Panc1 (cell line): ENCODE measurements at places on chromosomes 3 and 15. TPM values are rescaled to one million over a fixed set of nuclear protein-coding genes. Genes with fewer than 3 reads are reported as not detected.

DNA sequence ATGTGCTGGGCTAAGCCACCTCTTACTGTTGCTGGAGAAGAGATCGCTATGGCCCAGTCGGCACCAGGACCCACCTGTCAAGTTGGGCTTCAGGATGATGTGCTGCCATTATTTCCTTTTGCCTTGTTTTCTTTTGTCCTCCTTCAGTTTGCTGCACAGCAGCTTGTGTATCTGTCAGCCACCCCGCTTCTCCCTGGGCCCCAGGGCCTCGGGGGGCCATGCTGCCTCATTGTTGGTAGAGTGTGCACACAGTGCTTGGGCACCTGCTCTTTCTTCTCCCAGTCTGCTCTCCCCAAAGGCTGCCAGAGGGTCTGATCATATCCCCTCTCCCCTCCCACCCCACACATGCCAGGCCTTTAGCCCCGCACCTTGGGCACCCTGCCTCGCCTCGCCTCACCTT is 185.5 kb upstream of the ATP10A start:
- no peak for DNase-seq
- no peak overlapping the region for H3K4me3 ChIP-seq
- H3K27ac ChIP-seq = no peak overlapping the region

GRCh38 chr3:40996827-40997710 is 202.2 kb upstream of the CTNNB1 start:
- DNase-seq = no peak
- H3K27me3 ChIP-seq = no peaks in the 10 kb centered on the region; the same call in 1 of the 2 replicates
- H3K4me1 ChIP-seq = no peaks in the 10 kb centered on the region
- no peaks in the 10 kb centered on the region for H3K36me3 ChIP-seq
- H3K4me3 ChIP-seq = no peak overlapping the region

GP9 gene
- total RNA-seq = not detected

GRCh38 chr3:63673111-63673510 is 20.6 kb downstream of the SNTN start:
- no peaks in the 10 kb centered on the region for H3K4me1 ChIP-seq
- H3K27me3 ChIP-seq = no peaks in the 10 kb centered on the region
- no peaks in the 10 kb centered on the region for H3K36me3 ChIP-seq
- no peak for DNase-seq
- H3K27ac ChIP-seq = no peak overlapping the region

GRCh38 chr3:118199044-118199443 is 835.6 kb downstream of the IGSF11 start:
- H3K27me3 ChIP-seq = no peaks in the 10 kb centered on the region
- no peak overlapping the region for H3K4me3 ChIP-seq
- H3K27ac ChIP-seq = no peak overlapping the region
- no peak for DNase-seq
- no peaks in the 10 kb centered on the region for H3K4me1 ChIP-seq
- H3K36me3 ChIP-seq = no peaks in the 10 kb centered on the region

DNA sequence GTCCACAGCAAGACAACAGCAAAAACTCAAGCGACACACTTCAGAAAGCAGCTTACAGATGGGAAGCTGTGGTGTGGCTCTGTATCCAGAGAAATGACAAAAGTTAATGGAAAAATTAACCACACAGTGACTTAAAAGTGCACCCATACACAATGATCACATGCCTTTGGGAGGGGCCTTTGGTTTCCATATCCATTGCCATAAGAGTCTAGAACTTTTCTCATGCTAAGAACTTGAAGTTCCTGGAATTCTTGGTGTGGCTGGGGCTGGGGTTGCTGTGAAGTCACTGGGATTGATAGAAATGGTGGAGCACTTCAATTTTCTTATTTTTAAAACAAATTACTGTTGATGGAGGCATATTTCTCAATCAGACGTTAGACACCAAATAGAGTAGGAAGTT is 108.6 kb upstream of the FEZF2 start:
- no peak for DNase-seq
- H3K4me3 ChIP-seq = no peak overlapping the region
- no peaks in the 10 kb centered on the region for H3K4me1 ChIP-seq
- H3K36me3 ChIP-seq = no peaks in the 10 kb centered on the region
- no peaks in the 10 kb centered on the region for H3K27me3 ChIP-seq
- no peak overlapping the region for H3K27ac ChIP-seq

DNA sequence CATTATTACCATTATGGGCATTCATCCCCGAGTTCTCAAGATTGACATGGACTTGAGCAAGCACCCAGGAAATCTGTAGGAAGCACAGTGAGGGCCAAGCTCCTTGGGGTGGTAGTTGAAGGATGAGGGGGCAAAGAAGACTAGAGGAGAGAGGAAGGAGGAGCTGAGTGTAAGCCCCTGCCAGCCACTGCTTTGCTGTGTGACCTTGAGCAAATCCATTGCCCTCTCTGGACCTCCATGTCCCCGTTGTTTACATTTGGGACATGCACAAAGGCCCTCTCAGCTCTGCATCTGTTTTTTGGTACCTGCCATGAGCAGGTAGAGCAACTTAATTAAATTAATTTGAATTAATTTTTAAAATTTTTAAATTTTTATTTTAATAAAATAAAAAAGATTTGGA is 33.5 kb upstream of the SLC6A6 start:
- H3K27me3 ChIP-seq = no peaks in the 10 kb centered on the region
- DNase-seq = no peak
- H3K27ac ChIP-seq = no peak overlapping the region
- H3K4me1 ChIP-seq = peaks cover 34% of the 10 kb centered on the region
- H3K4me3 ChIP-seq = no peak overlapping the region

GRCh38 chr15:91237445-91237844 is 137.4 kb downstream of the SV2B start:
- no peak for DNase-seq
- H3K27ac ChIP-seq = no peak overlapping the region
- no peak overlapping the region for H3K4me3 ChIP-seq
